Parietal lobe (tissue), 2 donors: ENCODE measurements at places on chromosomes 12 and 14. TPM values are rescaled to one million over a fixed set of nuclear protein-coding genes. Genes with fewer than 3 reads are reported as not detected.

The TMPRSS12 gene
- not detected for total RNA-seq

The PRB4 gene
- total RNA-seq, result not detected

The FOXA1 gene
- total RNA-seq, result not detected

The ALDH6A1 gene
- 32.2 TPM for total RNA-seq
